ENCODE measurements at places on chromosomes 12 and 14. TPM values are rescaled to one million over a fixed set of nuclear protein-coding genes. Genes with fewer than 3 reads are reported as not detected.

DNA sequence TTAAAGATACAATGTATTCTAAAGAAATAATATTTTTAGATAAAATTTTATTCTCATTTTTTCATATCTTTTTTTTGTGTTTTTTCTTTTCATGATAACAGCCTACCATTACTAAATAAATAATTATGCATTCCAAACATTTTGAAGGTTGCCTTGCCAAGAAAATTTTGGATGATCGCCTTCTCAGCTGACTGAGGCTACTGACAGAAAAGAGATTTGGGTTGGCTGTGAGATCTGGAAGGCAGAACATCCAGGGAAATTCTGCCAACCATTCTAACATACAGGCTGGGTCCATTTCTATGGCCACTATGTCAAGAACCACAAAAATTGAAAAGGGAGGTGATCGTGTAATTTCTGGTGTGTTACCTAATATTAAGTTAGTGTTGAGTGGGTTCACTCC, 48.1 kb downstream of the GALNT8 start:
- peak; percentile 42 for DNase-seq

DNA sequence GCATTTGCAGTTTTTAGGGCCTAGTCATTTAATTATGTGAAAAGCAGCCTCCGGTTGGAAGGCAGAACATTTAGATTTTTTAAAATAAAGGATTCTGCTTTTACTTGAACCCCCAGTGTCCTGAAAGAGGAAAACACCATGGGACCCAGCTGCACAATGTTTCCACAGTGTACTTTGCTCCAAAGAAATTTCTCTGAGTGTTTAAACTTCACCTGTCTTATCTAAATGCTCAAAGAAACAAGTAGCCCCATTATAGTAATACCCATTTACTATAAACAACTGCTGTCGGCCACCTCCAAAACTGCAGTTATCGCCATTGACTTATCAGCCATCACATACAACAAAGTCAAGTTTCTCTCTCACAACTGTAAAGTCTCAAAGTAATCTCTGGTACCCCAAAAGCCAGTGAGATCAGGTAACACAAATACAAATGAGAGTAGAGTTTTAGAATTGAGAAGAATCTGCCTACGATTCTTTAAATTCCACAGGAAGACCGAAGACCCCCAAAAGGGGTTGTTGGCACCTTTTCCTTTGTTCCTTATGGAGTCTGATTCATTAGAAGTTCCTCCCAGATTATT, 205.2 kb downstream of the NUBPL start:
- no peak for DNase-seq

CLEC2D gene
- 15.9 TPM for total RNA-seq

KCNC2 gene
- not detected for total RNA-seq

OR4E2 gene
- not detected for total RNA-seq

GRCh38 chr12:42145552-42146215, 1.0 kb upstream of the GXYLT1 start:
- no peak for DNase-seq

CHD8 gene
- 69.2 TPM for total RNA-seq

DCD gene
- not detected for total RNA-seq

KRT2 gene
- total RNA-seq = not detected

SDS gene
- total RNA-seq = 3.2 TPM

- DNase-seq = no peak
Measured at GRCh38 chr12:87136330-87136976, 880.3 kb upstream of the MGAT4C start.

DNA sequence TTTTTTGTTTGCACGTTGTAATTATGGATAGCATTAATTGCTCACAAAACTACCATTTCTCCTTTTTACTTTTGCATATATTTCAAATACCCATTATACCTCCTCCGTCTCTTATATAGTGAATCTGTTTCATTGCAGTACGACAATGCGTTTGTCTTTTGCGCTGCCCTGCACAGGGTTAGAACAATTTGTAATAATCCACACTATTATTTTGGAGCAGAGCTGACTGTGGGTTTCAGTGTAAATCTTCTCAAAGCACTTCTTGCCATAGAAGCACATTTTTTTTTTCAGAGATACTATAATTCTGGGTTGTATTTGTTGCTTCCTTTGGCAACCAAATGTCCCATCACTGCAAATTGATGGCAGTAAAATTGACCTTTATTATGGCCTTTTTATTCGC, 451.8 kb upstream of the STXBP6 start:
- DNase-seq = no peak

DNA sequence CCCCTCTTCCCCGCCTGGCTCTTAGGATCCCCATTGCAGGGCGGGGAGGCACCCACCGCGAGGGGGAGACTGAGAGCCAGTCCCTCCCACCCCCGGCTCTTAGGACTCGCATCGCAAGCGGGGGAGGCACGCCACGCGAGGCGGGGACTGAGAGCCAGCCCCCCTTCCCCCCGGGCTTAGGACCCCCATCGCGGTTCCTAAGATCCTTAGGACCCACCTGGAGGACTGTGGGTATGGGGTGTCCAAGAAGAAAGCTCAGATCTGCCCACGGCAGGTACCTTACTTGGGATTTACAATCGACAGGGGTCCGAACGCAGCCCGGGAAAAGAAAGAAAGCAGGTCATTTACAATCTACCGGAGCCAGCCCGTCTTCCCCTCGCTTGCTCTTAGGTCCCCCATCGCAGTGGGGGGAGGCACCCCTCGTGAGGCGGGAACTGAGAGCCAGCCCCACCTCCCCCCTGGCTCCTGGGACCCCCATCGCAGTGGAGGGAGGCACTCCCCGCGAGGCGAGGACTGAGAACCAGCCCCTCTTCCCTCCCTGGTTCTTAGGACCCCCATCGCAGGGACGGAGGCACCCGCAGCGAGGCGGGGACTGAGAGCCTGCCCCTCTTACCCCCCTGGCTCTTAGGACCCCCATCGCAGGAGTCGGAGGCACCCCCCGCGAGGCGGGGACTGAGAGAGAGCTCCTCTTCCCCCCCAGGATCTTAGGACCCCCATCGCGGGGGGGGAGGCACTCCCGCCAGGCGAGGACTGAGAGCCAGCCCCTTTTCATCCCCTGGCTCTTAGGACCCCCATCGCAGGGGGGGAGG, 43.7 kb downstream of the DDX11 start:
- no peak for DNase-seq

DNA sequence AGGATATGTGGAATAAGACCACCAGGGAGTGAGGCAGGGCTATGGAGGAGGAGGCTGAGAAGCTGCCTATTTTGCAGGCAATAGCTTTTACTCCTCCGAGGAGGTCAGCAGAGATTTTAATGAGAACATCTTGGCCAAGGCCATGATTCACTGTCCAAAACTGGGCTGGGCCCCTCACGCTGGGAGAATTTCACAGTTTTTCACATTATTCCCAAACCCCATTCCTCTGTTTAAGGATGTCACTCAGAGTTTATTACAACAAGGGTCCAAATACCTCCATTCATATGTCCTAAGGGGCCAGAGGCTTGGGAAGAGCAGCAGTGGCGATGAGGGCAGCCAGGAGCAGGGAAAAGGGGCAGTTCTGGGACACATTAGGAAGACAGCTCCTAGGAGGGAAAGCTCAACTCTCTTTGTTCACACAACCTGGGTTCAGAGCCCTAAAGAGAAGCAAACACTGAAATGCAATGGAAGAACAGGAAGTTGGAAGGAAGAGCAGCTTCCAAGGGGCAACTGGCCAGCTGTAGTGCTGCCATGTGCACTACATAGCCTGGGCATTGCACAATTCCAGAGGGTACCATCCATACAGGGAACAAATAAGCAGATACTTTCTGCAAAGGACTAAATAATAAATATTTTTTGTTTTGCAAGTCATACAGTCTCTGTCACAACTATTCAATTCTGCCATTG, 283.2 kb downstream of the NUAK1 start:
- no peak for DNase-seq

DNA sequence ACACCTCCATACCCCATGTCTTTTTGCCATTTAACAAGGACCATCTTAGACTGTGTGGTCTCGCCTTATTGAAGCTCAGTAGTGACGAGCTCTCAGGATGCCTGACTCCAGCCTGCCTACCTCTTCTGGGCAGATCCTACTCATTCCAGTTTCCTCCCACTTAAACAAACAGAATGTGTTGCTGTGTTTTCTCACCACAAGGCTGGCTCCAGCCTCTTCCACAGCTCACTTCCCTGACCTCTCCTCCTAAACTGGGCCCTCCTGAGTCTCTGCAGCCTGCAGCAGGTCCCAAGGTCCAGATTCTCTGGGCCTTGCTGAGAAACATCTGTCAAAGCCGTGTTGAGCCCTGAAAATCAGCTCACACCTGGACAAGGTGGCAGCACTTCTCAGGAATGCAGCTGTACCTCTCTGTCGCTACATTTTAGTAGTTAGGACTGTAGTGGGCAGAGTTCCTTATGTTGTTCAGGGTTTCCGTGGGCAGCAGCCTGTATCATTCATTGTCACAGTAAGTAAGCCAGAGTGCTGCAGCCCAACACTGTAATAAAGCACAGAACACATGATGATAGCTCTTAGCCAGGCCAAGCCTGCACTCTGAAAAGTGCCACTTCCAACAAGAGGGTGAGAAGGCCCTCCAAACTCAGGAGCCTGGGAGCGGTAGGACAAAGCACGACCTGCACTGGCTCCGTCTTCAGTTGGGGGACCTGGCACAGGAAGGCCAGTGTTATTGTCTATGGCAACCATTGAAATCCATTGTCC, 68.5 kb downstream of the NKX2-1 start:
- DNase-seq = peak; percentile 49

DNA sequence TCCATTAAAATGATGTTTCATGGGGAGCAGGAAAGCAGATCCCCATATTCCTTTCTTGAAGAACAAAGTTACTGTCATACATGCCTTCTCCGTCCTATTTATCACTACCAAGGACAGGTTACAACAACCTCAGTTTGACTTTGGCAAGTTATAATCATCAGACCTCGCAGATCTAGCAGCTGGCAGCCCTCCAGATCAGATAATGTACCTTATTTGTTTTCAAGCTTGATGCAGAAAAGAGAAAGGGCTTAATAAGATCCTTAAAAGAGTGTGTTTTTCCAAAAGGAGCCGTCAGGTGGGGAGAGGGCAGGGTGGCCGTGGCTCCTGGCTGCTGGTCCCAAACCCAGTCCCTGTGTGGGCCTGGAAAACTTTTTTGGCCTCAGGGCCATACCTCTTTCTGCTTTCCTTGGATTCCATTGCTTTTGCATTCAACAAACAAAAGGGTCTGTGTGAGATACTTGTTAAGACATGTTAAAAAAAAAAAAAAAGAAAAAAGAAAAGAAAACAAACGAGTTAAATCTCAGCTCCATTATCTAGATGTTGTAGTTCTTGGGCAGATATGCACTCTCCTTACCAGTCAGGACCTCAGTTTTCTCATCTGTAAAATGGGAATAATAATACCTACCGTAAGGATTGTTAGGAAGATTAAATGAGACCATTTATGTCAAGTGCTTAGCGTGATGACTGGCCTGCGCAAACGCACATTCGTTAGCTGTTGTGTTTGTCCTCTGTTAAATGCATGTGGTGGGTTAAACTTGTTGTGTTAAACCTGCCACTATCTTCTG, 64.6 kb downstream of the B4GALNT3 start:
- no peak for DNase-seq

DNA sequence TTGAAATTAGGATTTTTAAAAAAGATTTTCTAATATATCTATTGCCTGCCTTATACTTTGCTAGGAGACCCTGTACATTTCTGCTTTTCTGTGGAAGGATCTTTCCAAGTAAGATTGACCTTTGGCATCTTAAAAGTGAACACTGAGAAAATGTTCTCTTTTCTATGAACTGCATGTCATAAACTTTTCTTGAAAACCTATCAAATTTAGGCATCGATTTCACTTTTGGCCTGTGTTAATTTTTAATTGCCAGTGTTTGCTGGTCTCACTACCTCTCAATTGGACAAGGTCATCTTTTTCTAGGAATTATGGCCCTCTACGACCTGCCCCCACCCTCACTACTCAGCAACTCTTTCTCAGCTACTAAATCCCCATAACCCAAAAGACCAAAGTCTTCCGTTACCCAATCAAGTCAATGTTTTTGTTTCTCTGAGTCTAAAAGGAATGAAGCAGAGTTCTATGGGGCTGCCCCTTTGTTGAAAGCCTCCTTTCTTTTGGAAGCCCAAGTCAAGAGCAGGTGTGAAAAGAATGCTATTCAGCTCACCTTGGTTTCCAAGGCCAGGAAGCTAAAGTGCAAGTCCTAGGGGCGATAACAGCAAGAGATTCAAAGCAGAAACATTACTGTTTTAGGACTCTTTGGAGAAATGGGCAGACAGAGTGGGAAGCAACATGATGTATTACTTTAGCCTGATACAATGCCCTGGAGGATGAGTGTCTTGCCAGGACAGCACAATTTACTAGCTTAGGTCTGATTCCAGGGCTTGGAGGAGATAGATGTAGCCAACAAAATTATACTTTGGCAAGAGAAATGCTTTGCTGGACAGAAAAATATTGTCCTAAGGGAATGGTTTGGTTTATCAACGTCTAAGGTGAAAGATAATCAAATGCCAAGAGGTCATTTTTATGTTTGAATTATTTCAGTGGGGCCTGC, 55.0 kb downstream of the IGF1 start:
- no peak for DNase-seq

PLD4 gene
- 0.76 TPM for total RNA-seq
